Stimulated activated CD8-positive, alpha-beta memory T cell treated with anti-CD3 and anti-CD28 coated beads, Interleukin-4, amount 100 ng/mL, for 1 hour (primary cell): ENCODE measurements at places on chromosomes 1 and 21.

- DNase-seq: no peak
These were observed 75.5 kb downstream of the PSMG1 start for GRCh38 chr21:39107739-39108138.

DNA sequence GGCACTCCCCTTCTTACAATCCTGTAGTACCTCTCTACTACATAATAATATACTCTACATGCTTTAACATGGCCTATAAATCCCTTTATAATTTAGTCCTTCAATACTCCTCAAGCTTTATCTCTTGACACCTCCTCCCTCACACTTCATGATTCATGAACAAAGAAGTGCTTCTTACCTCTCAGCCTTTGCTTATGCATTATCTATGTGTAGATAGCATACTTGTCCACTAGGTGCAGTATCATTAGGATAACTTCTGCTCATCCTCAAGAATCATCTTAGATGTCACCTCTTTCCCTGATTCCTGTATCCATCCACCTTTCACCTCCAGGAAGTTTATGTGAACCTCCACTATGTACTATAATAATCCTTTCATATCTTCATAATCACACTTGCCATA, 74.4 kb downstream of the COL24A1 start:
- no peak for DNase-seq

DNA sequence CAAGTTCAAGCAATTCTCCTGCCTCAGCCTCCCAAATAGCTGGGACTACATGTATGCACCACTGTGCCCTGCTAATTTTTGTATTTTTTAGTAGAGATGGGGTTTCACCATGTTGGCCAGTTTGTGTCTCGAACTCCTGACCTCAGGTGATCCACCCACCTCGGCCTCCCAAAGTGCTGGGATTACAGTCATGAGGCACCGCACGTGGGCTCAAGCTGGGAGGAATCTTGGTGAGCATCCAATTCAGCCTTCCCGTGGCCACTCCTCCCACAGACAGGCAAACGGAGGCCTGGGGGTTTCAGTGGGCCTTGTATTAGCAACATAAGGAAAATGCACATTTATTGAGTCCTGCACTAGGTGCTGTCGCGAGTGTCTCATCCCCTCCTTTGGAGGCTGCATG, 24.5 kb upstream of the VWA5B1 start:
- DNase-seq: no peak

DNA sequence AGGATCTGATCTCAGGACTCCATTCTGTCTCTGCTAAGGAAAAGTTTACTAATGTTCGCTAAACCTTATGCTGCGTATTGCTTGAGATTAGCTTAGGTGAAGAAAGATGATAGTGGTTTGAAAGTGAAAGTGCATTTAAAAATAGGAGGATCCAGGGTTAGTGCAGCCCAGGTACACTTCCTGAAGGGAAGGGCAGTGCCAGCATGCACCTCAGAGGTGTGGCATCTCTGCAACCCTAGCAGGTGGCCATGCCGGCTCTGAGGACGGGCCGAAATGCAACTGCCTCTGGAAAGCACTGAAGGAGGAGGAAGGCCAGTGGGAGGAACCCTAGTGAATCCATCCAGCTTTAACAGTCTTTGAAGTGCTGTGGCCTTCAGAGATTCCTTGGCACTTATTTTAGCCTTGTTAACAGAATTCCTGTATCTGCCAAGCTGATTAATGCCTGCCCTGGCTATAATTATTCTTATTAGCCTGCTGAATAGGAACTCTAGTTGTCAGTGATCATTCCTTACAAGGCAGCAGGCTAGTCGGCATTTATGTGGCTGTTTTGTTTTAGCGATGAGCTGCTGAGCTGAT, 5.5 kb downstream of the PTGFRN start:
- no peak for DNase-seq

GRCh38 chr1:234609691-234610042, 311 bp downstream of the IRF2BP2 start:
- no peak for DNase-seq

DNA sequence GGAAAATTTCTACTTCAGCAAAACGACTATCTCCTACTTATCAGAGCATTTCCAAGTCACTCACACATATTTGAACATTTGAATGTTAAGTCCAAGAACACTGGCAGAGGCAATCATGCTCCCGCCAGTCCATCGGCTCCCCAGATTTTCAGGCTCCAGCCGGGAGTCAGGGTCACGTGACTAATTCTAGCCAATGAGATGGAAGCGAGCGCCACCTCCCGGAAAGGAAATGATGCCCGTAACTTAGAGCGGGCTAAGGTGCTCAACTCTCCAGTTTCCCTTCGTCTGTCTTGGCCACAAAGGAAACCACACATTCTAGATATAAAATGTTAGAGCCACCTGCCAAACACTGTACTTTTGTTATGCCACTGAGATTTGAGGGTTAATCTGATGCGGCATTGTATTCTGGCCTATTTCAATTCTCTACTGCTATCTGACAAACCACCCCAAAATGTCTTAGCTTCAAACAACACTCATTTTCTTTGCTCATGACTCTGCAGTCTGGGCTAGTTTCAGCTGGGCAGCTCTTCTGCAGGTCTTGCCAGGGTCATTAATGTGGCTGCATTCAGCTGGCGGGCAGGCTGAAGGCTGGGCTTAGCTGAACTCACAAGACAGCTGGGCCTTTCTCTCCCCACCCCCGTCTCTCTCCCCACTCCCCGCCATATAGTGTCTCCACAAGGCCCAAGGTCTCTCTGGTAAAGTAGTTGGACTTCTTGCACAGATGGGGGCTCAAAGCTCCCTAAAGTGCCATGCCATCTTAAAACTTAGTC, 16.5 kb upstream of the LHX4 start:
- DNase-seq: no peak

DNA sequence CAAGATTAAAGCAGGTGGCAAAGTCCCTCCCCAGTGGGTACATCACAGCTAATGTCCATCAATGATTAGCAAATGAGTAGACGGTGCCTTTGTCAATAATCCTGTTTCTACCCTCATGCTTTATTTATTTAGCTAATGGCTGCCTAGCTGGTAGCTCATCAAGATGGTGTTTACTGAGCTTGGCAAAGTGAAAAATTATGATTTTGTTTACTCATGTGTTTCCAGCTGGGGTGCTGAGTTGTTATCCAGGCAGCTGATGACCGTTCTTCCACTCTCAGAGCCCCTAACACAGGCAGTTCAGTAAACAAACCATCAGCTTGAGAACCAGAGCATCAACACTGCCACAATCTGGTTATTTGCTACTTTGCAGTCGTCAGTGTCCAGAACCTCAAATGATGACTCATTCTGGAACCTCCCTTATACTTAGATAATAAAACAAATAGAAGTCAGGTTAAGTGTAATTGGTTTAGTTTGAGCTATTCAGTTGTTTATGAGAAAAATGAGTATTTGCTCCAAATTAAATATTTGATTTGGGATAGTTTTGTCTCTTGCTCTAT, 163.9 kb downstream of the ST6GALNAC5 start:
- DNase-seq: no peak

- no peak for DNase-seq
These were observed 97.4 kb upstream of the SGIP1 start for GRCh38 chr1:66436378-66437135.

DNA sequence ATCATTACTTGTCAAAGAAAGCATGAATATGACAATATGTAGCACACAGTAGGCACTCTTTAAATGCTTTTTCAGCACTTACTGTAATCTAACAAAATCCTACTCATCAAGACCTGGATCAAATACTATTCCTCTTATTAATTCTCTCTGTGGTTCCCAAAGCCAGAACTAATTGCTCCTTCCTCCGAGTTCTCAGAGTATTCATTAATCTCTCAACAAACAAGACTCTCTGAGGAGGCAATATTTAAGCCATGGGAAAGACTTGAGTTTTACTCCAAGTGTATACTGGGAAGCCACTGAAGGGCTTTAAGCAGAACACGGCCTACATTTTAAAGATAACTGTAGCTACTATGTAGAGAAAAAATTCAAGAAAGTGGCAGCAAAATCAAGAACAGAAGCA, 79.7 kb downstream of the ENAH start:
- DNase-seq: no peak

DNA sequence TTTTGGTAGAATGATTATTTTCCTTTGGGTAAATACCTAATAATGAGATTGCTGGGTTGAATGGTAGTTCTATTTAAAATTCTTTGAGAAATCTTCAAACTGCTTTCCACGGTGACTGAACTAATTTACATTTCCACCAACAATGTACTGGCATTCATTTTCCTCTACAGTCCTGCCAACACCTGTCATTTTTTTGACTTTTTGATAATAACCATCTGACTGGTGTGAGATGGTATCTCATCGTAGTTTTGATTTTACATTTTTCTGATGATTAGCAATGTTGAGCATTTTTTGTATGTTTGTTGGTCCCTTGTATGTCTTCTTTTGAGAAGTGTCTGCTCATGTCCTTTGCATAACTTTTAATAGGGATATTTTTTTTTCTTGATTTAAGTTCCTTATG, 23.5 kb downstream of the KCNK2 start:
- no peak for DNase-seq

DNA sequence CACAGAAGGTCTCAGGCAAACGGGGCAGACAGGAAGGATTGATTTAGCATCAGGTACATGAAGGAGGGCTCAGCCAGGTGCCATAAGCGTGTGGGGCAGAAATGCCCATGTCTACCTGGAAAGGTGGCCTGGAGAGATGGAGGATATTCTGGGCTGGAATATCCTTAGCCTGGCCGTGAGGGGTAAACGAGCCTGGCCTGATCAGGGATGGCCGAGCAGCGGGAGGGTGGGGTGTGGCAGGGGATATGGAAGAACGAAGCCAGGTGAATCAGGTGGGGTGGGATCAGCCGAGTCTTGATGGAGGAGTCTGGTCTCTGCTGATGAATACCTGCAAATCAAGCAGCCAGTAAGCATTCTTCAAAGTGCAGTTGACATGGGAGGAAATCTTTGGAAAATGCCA, 35.5 kb upstream of the TTC22 start:
- DNase-seq: no peak

DNA sequence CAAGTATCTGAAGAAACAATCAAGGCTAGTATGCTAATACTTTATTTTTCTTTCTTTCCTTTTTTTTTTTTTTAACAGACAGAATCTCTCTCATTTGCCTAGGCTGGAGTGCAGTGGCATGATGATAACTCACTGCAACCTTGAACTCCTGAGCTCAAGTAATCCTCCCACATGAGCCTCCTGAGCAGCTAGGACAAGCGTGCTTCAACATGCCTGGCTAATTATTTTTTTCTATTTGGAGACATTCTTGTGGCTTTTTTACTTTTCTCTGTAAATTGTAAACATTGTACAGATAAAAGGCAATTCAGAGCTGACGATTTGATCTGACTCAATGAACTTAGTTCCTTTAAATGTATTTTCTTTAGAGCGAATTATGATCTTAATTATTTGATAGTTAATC, 41.4 kb downstream of the CCDC18 start:
- no peak for DNase-seq

DNA sequence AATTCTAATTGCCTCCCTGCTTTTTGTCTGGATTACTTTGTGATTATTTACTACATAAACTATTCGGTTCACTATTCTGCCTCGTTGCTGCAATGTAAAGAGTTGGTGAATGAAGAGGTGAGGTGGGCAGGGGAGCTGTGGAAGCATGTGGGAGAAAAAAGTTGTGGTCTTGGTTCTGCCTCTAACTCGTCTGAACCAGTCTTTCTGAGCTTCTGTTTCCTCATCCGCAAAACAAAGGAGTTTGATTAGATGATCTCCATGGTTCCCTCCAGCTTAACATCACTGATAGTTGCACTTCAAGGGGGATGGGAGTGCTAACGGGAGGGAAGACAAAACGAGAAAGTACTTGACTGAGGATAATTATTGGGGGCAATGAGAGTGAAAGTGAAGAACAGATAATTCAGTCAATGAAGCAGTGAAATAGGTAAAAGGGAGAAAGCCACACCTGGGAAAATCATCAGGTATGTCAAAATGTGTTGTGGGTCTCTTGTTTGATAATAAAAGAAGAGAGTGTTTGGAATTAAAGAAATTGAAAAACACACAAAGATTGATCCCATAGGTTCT, 26.2 kb upstream of the UHMK1 start:
- no peak for DNase-seq

DNA sequence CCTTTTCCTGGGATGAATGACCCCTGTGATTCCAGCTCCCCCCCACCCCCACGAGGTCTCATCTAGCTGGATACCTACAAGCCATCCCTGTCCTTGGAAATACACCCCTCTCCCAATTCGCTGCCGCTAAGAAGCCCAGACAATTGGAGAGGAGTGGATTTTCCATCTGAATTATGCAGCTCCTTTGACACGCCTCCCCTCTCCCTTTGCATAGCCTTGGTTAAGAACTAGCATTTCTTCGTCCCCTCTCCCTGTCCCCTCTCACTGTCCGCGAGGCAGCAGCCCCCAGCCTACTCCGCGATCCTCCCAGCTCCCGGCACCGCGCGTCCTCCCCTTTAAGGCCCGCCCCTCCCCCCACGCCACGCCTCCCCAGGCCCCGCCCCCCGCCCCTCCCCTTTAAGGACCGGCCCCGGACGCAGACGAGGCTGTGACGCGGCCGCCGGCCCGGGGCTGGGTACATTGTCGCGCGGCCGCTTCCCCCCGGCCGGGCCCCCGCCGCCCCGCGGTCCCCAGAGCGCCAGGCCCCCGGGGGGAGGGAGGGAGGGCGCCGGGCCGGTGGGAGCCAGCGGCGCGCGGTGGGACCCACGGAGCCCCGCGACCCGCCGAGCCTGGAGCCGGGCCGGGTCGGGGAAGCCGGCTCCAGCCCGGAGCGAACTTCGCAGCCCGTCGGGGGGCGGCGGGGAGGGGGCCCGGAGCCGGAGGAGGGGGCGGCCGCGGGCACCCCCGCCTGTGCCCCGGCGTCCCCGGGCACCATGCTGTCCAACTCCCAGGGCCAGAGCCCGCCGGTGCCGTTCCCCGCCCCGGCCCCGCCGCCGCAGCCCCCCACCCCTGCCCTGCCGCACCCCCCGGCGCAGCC, at the start of gene MAPKAPK2:
Gene MAPKAPK2 (plus strand): TSS at position 428 of the 856 bp plus-strand sequence. CDS start 325 bp downstream, at position 753.
- peak; percentile 64 for DNase-seq

DNA sequence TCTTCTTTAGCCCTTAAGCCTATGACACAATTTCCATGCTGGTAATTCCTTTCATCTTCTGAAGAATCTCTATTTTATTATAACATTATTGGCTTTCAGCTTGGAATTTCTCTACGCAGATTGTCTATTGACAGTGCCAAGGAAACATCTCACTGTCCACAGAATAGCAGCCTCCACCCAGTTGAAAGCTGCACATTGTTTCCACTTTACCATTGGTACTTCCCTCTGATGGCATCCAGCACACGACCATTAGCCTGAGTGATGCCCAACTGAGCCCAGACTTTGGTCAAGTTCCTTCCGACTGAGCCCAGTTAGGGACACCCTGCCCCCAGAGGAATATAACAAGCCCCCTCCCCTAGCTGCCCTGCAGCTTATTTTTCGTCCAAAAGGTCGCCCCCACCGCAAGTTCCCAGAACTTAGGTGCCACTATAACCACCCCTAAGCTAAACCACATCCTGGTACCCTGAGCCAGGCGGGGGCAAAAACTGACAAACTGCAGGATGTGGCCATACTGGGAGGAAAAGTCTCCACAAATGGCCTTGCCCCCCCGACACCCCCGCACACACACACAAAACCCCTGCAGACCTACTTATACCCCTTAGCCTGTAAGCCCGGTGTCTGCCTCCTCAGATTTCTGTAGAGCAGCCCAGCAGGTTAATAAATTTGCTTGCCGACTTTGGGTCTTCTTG, 13.2 kb downstream of the GBP5 start:
- no peak for DNase-seq
